A549 treated with Mapracorat at 1 μM for 4 hours (cell line): ENCODE measurements at places on chromosomes 5 and 9. TPM values are rescaled to one million over a fixed set of nuclear protein-coding genes. Genes with fewer than 3 reads are reported as not detected.

The FAM221B gene
- total RNA-seq = not detected in 5 replicates

The PTGES gene
- total RNA-seq = 146 to 175 TPM (median 148 TPM) in 5 replicates

The SGCD gene
- 3.4 to 4.8 TPM (median 4.6 TPM) in 5 replicates for total RNA-seq

The MYORG gene
- total RNA-seq = 4.1 to 6.9 TPM (median 6.3 TPM) in 5 replicates

The CCDC192 gene
- total RNA-seq = not detected in 5 replicates

The TNC gene
- total RNA-seq = 0.43 to 1.2 TPM (median 0.69 TPM) in 5 replicates

The MARCHF6 gene
- total RNA-seq = 46.3 to 81.6 TPM (median 68.9 TPM) in 5 replicates

The GARIN3 gene
- not detected in 5 replicates for total RNA-seq

The NPDC1 gene
- 40.8 to 96.8 TPM (median 80.5 TPM) in 5 replicates for total RNA-seq

The KLF9 gene
- total RNA-seq = 2.7 to 4.3 TPM (median 3.7 TPM) in 5 replicates

The SLC34A1 gene
- not detected in 5 replicates for total RNA-seq

The SOHLH1 gene
- not detected in 5 replicates for total RNA-seq

The LEAP2 gene
- total RNA-seq = 0.46 to 1.4 TPM (median 0.90 TPM) in 5 replicates

The CKMT2 gene
- total RNA-seq = not detected in 5 replicates

The SLC36A2 gene
- total RNA-seq = not detected in 5 replicates

The NSA2 gene
- 119 to 149 TPM (median 121 TPM) in 5 replicates for total RNA-seq

The ANKHD1 gene
- 46.2 to 52.4 TPM (median 47.8 TPM) in 5 replicates for total RNA-seq

The ANKRD18A gene
- 8.0 to 14.8 TPM (median 13.1 TPM) in 5 replicates for total RNA-seq

The IGFBPL1 gene
- total RNA-seq = 1.5 to 2.7 TPM (median 2.6 TPM) in 5 replicates

The SPINK7 gene
- total RNA-seq = not detected in 5 replicates

The TOR1B gene
- total RNA-seq = 21.4 to 26.4 TPM (median 24.9 TPM) in 5 replicates

The DMXL1 gene
- total RNA-seq = 8.4 to 10.9 TPM (median 9.9 TPM) in 5 replicates

The MVB12B gene
- 6.4 to 7.7 TPM (median 7.3 TPM) in 5 replicates for total RNA-seq

The GMCL2 gene
- not detected in 5 replicates for total RNA-seq

The LHX3 gene
- total RNA-seq = 0.05 to 0.20 TPM (median 0.12 TPM) in 5 replicates

The REEP5 gene
- total RNA-seq = 130 to 146 TPM (median 143 TPM) in 5 replicates

The IFNA13 gene
- not detected in 5 replicates for total RNA-seq

The ZDHHC11B gene
- 1.1 to 1.7 TPM (median 1.5 TPM) in 5 replicates for total RNA-seq

The HTR1A gene
- not detected in 5 replicates for total RNA-seq

The TMEM174 gene
- total RNA-seq = not detected in 5 replicates

The PCDHA1 gene
- 0.06 to 0.23 TPM (median 0.14 TPM) in 5 replicates for total RNA-seq

The GPR151 gene
- not detected in 5 replicates for total RNA-seq

The SPRY4 gene
- 7.6 to 9.5 TPM (median 8.4 TPM) in 5 replicates for total RNA-seq

The CNTLN gene
- total RNA-seq = 4.4 to 6.0 TPM (median 5.4 TPM) in 5 replicates

The OBP2A gene
- not detected in 5 replicates for total RNA-seq

The HRH2 gene
- total RNA-seq = 0.38 to 0.70 TPM (median 0.53 TPM) in 5 replicates

The FABP6 gene
- total RNA-seq = 0.60 to 1.3 TPM (median 0.75 TPM) in 5 replicates

The KLHL3 gene
- total RNA-seq = 0.09 to 0.28 TPM (median 0.19 TPM) in 5 replicates

The FSD1L gene
- 3.3 to 4.9 TPM (median 4.1 TPM) in 5 replicates for total RNA-seq

The SPATA31E1 gene
- not detected in 5 replicates for total RNA-seq

The TMEM232 gene
- total RNA-seq = 0.23 TPM in 1 of 5 replicates, not detected in the others

The SHISAL2B gene
- total RNA-seq = not detected in 5 replicates

The SPOCK1 gene
- 12.1 to 17.6 TPM (median 17.1 TPM) in 5 replicates for total RNA-seq

The RNF38 gene
- 7.5 to 10.3 TPM (median 8.8 TPM) in 5 replicates for total RNA-seq

The UBE2QL1 gene
- 0.72 to 1.2 TPM (median 0.87 TPM) in 5 replicates for total RNA-seq

The UAP1L1 gene
- 9.3 to 16.6 TPM (median 12.2 TPM) in 5 replicates for total RNA-seq

The STK32A gene
- 0.10 to 0.55 TPM (median 0.28 TPM) in 5 replicates for total RNA-seq

The SLC6A3 gene
- 0.27 to 0.87 TPM (median 0.61 TPM) in 5 replicates for total RNA-seq

The MEF2C gene
- total RNA-seq = 0.02 TPM in 1 of 5 replicates, not detected in the others

The ANKRD31 gene
- total RNA-seq = 0.02 to 0.07 TPM (median 0.05 TPM) in 4 of 5 replicates, not detected in the other

The CATSPER3 gene
- 0.22 to 0.41 TPM (median 0.37 TPM) in 5 replicates for total RNA-seq

The SLC12A2 gene
- total RNA-seq = 9.6 to 15.7 TPM (median 11.9 TPM) in 5 replicates

The IL4 gene
- total RNA-seq = not detected in 5 replicates

The GFPT2 gene
- 43.7 to 60.3 TPM (median 54.0 TPM) in 5 replicates for total RNA-seq
